ENCODE measurements at places on chromosomes 3 and 15.

- DNase-seq: no peak
Observed at GRCh38 chr15:69087366-69087976, 73.0 kb upstream of the GLCE start.

- DNase-seq: peak; percentile 15
Observed at GRCh38 chr15:90895571-90896117, 7.5 kb upstream of the MAN2A2 start.

GRCh38 chr15:89936051-89936785, 23.5 kb upstream of the ARPIN start:
- DNase-seq: peak; percentile 69

- no peak for DNase-seq
Observed at GRCh38 chr15:78740904-78741274, 70.4 kb downstream of the ADAMTS7 start.

DNA sequence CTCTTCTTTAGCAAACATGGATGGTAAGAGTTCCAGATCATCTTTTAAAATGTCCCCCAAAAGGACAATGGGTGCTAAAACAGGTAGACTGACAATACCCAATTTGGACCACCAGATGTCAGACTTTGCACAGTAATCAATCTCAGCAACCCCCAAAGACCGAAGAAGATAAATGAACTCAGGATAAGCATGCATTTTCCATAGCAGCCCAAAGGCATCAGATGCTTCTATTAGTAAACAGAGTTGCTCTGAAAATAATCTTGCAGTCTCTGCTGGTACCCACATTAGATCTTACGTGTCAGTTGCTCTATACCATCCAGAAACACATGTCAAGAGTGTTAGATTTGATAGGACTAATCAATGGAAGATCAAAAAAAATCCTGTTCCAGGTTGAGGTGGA, 20.6 kb downstream of the MYH15 start:
- DNase-seq: peak; percentile 46

Data from DND-41 (cell line).